Astrocyte (in vitro differentiated cells and primary cell): ENCODE measurements at places on chromosomes 16 and 17.

DNA sequence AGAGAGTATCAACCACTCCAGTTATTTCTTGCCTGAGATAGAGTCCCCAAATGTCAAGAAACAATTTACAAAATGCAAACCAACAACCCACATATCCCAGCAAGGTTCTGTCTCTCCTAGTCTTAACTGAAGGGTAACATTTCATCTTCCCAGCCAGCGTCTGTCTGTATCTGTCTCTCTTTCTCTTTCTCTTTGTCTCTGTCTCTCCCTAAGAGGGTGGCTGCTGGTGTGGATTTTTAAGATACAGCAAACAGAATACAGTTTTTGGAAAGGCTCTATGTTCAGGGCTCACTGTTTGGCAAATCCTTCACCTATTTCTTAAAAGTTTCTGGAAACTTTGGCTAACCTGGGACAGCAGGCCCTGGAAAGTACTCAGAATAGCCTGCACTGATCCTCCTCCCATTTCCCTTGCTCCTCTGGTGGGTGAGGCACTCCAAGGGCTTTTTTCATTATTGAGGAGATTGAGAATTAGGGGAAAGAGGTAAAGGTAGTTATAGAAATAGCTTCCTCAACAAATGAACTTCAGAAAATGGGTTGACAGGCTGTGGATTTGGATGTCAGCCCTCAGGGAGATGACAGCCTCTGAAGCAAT lies 6.2 kb downstream of the HOXB4 start:
- DNase-seq = no peak

GRCh38 chr17:13595599-13595899 lies 6.2 kb downstream of the HS3ST3A1 start:
- no peak for DNase-seq

DNA sequence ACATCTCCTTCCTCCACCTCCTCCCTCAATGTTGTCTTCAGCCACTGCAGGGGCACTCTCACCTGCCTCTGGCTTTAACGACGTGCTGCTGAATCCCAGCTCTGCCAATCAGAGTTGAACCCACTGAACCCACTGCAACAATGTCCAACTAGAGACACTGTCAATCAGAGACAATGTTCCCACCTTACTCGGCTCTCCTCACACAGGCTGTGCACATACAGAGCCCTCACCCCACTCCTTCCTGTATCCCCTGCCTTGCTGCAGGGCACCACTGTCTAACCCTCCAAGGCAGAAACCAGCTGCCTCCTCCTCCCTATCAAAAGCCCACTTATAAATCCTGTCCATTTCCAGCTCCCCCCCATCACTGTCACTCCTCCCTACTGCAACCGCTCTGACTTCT lies 58.7 kb downstream of the ANKRD11 start:
- no peak for DNase-seq

GRCh38 chr17:74369221-74369620 lies 1.9 kb downstream of the GPR142 start:
- DNase-seq = no peak

GRCh38 chr17:60293580-60294335 lies 98.2 kb downstream of the USP32 start:
- DNase-seq = no peak

- DNase-seq = no peak
These were observed 17.9 kb downstream of the MYO1C start for GRCh38 chr17:1474402-1475189.

- DNase-seq = peak; percentile 16
These were observed 45.9 kb downstream of the PITPNM3 start for GRCh38 chr17:6510321-6510977.

DNA sequence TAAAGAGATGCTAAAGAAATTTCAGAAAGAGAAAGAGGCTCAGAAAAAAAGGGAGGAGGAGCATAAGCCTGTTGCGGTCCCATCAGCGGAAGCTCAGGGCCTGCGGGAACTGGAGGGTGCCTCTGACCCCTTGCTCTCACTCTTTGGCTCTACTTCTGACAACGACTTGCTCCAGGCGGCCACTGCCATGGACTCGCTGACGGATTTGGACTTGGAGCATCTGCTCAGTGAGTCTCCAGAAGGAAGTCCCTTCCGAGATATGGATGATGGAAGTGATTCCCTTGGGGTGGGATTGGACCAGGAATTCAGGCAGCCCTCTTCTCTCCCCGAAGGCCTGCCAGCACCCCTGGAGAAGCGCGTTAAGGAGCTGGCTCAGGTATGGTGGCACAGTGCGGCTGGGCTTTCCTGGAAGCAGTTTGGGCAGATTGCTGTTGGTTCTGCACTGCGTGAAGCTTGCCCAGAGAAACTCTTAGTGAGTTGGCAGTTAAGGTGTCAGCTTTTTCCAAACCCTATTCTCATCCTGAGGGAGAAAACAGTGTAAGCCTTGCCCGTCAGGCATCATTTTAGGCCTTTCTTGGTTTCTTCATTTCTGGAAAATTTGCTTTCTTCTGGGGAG lies 13.6 kb downstream of the UBN1 start:
- DNase-seq = no peak

- DNase-seq = no peak
These were observed 205.5 kb upstream of the MON1B start for GRCh38 chr16:76985392-76986045.

DNA sequence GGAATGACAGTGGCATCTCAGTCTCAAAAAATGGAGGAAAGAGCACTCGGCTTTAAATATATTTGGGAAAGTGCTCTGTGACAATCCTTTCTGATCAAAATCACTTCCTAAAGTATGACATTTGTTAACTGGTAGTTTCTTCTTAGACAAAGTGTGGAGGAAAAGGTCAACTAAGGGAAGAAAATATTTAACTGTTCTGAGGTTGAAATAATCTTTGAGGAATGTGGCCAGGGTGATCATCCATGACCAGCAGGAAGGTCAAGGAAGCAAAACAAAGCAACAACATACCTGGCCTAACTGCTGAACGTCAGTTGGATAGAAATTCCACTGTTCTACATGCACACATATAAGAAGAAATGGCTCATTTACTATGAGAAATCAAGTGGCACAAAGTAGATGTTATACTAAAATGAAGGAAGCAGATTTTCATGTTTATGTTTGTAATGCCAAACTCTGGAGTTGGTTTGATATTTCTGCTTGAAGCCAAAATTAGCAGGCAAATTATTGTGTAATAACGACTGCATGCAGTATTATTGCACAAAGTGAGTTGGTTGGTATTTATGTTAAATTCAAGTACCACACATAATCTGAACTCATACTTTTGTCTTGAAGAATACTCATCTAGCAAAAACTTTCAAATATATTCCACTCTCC lies 87.3 kb upstream of the CORO6 start:
- no peak for DNase-seq

GRCh38 chr17:81491181-81491581 lies 21.4 kb downstream of the ACTG1 start:
- no peak for DNase-seq

GRCh38 chr17:37543637-37544052 lies 54.0 kb downstream of the DUSP14 start:
- DNase-seq = no peak

DNA sequence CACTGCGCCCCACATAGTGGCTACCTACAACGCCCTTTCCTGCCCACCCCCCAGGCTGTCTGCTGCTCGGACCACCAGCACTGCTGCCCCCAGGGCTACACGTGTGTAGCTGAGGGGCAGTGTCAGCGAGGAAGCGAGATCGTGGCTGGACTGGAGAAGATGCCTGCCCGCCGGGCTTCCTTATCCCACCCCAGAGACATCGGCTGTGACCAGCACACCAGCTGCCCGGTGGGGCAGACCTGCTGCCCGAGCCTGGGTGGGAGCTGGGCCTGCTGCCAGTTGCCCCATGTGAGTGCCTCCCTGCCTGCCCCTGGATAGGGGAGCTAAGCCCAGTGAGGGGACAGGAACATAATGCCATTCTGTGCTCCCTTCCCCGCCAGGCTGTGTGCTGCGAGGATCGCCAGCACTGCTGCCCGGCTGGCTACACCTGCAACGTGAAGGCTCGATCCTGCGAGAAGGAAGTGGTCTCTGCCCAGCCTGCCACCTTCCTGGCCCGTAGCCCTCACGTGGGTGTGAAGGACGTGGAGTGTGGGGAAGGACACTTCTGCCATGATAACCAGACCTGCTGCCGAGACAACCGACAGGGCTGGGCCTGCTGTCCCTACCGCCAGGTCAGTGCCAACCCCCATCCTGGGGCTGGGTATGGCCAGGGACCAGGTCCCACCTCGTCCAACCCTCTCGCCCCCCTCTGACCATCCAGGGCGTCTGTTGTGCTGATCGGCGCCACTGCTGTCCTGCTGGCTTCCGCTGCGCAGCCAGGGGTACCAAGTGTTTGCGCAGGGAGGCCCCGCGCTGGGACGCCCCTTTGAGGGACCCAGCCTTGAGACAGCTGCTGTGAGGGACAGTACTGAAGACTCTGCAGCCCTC lies 7.1 kb downstream of the GRN start:
- no peak for DNase-seq

DNA sequence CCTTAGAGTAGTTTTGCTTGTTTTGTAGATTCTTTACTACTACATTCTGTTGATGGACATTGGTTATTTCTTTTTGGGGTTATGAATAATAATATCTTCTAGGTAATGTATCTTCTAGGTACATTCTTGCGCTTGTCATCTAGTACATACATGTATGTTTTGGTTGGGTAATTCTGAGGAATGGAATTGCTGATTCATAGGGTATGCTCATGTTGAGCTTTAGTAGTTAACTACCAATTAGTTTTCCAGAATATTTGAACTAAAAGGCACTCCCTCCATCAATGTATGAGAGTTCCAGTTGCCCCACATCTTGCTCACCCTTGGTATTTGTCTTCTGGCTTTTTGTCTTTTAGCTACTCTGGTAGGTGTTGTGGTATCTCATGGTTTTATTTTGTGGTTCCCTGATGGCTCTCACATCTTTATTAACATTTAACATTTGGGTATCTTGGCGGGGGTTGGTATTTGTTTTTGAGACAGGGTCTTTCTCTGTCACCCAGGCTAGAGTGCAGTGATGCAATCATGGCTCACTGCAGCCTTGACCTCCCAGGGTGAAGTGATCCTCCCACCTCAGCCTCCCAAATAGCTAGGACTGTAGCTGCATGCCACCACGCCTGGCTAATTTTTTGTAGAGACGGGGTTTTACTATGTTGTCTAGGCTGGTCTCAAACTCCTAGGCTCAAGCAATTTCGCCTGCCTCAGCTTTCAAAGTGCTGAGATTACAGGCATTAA lies 47.1 kb downstream of the SLC6A4 start:
- no peak for DNase-seq

GRCh38 chr17:50319306-50320004 lies 26.5 kb upstream of the XYLT2 start:
- no peak for DNase-seq

DNA sequence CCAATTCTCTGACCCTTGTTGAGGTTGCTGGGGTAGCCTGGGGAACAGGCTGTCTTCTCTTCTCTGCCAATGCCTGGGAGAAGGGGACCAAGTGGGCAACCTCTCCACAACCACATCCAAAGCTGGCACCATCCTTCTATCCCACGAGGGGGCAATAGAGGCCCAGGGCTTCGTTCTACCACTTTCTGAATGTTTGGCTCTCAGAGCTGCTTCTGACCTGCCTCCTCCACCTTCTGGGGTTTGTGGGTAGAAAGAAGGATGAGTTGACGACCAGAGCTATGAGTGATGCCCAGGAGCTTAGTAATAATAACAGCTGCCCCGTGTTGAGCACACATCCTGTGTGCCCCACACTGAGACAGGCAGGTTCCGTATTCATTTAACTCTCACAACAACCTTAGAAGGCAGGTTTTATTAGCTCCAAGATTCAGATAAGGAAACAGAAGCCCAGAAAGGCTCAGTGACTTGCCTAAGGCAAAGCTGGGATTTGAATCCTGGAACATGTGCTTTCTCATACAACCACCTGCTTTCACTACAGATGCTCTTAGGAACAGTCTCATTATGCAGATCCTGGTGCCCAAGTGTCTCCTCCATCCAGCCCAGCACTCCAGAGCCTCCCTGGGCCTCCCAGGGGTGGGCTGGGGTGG lies 11.1 kb downstream of the TSPOAP1 start:
- DNase-seq = peak; percentile 70

DNA sequence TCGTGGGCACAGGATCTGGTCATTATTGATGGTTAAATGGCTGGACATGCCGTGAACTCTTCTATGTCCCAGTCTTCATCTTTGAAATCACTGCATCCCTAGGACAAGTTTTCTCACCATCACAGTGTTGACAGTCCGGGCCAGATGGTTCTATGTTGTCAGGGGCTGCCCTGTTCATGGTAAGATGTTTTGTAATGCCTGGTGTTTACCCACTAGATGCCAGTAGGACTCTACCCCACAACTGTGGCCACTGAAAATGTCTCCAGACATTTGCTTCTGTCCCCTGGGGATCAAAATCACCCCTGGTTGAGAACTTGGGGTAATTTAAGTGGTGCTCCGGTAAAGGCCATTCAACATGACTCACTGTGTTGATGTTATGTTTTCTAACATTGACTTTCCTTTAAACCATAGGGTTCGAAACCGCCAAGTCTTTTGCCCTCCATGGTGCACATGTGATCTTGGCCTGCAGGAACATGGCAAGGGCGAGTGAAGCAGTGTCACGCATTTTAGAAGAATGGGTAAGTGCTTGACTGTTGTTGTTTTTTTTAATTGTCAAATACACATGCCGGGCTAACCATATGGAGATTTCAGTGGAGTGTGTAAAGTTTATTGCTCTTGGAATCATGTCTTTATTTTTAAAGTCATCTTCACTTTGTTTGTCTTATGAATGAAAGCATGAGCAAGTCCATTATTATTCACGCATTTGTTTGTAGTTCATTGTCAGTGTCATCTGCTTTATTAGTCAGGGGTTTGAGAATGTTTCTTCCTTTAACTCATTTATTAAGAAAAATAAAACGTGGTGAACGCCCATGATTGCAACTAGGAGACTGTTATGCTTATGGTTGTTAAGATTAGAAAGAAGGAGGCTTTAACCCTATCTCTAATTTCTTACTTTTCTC lies 64.6 kb downstream of the WWOX start:
- no peak for DNase-seq

DNA sequence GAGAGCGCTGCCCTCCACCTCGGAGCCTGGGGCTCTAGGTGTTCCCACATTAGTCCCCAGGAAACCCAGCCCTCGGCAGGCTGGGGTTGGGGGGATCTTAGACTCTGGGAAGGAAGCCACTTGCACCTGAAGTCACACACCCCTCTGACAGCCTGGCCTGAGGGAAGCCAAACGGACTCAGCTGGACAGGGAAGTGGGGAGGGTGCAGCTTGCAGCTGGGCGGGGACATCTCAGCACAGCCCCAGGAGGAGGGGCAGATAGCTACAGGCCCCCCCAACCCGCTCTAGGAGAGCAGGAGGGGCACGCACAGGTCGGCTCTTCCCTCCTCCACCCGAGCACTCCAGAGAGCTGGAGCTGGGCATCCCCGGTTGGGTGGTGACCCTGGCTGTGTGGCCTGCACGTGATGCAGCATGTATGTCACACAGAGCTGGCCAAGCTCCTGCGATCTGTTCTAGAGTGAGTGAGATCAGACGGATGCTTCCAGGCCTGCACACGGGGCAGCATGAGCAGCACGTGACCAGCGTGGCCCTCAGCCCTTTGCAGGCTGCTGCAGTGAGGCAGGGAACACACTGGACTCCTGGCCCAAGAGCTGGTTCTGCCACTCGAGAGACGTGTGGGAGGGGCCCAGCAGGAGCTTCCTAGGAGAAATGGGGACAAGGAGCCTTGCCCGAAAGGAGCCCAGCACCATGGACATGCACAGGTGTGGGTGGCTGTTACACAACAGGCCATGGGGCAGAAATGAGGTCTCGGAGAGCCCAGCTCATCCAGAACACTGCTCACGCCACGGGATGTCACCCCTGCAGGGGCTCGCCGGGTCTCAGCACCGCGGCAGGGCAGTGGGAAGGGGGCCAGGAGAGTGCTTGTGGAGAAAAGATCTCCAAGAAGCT lies 15.4 kb downstream of the KIFC3 start:
- no peak for DNase-seq
